ENCODE measurements at places on chromosomes 3 and 15. TPM values are rescaled to one million over a fixed set of nuclear protein-coding genes. Genes with fewer than 3 reads are reported as not detected.

DNA sequence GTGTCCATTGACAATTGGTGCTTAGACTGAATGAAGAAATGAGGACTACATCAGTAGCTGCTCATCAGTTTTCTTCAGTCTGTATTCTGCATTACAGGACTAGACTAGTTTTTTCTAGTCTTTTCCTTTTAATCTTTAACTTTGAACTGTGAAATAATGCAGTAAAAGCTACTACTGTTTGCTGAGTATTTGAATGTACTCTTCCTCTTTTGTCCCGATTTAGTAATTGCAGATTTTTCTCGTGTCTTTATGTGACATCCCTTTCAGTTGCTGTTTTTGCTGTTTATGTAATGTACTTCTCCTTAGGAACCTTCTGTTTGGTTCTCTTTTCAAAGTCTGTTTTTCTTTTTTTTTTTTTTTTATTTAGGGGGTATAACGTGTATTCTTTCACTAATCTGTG lies 17.4 kb downstream of the MFSD1 start:
- no peak overlapping the region for H3K27ac ChIP-seq
- no peak overlapping the region for H3K4me3 ChIP-seq

GRCh38 chr3:117556646-117557407 lies 847.2 kb downstream of the TUSC7 start:
- H3K4me1 ChIP-seq: no peaks in the 10 kb centered on the region
- no peak for DNase-seq
- H3K4me3 ChIP-seq: no peak overlapping the region
- no peaks in the 10 kb centered on the region for H3K36me3 ChIP-seq
- no peak overlapping the region for H3K27ac ChIP-seq
- H3K27me3 ChIP-seq: no peaks in the 10 kb centered on the region

DNA sequence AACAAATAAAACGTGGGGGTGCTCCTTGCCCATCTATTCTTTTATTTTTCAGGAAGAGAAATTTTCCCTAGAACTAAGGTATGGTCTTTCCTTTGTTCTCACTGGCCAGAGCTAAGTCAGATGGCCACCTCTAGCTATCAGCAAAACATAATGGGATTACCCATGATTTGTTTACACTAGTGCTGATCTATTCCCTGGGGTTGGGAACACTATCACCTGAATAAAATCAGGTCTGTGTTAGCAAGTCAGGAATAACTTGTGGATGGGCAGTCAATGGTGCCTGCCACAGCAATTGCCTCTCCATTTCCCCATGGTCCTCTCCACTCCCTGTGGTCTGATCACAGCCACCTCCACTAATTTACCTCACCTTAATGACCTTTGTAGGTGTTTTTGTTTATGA lies 181.7 kb upstream of the CADPS start:
- H3K4me3 ChIP-seq: no peak overlapping the region
- no peaks in the 10 kb centered on the region for H3K4me1 ChIP-seq
- H3K27me3 ChIP-seq: no peaks in the 10 kb centered on the region
- no peak for DNase-seq

GRCh38 chr15:34616613-34617012 lies 33.2 kb upstream of the GOLGA8B start:
- H3K36me3 ChIP-seq: no peaks in the 10 kb centered on the region
- no peak for DNase-seq
- H3K4me1 ChIP-seq: no peaks in the 10 kb centered on the region
- H3K27me3 ChIP-seq: no peaks in the 10 kb centered on the region

- no peak overlapping the region for H3K4me3 ChIP-seq
- no peak overlapping the region for H3K27ac ChIP-seq
- DNase-seq: no peak
- no peaks in the 10 kb centered on the region for H3K4me1 ChIP-seq
- H3K27me3 ChIP-seq: no peaks in the 10 kb centered on the region
Measured at GRCh38 chr15:91516866-91517265, 336.6 kb upstream of the SLCO3A1 start.

- H3K4me3 ChIP-seq: peak overlapping the region; percentile 60
- H3K36me3 ChIP-seq: no peaks in the 10 kb centered on the region
- H3K27me3 ChIP-seq: no peaks in the 10 kb centered on the region
Measured at GRCh38 chr15:29569533-29570092, 252.7 kb downstream of the TJP1 start.

DNA sequence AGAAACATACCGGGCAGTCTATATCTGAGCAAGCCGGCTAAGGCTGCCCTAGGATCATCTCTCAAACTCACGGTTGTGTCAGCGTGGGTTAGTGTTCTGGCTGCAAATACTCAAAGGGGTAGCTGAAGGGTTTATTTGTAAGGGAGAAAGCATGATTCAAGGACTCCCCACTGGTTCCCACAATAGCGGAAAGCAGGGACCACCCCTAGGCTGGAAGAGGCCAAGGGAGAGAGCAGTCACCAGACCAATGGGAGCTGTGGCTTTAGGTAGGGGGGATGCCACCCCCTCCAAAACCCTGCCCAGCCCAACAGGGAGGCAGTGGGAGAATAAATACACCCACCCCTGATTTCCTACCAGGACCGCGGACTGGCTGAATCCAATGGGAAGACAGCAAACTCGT lies 7.3 kb upstream of the LMCD1 start:
- no peak overlapping the region for H3K4me3 ChIP-seq
- no peaks in the 10 kb centered on the region for H3K27me3 ChIP-seq
- no peak overlapping the region for H3K27ac ChIP-seq
- no peak for DNase-seq

- H3K4me1 ChIP-seq: no peaks in the 10 kb centered on the region
- H3K4me3 ChIP-seq: no peak overlapping the region
- no peak overlapping the region for H3K27ac ChIP-seq
- DNase-seq: no peak
- no peaks in the 10 kb centered on the region for H3K27me3 ChIP-seq
Measured at GRCh38 chr3:120129718-120130513, 35.7 kb upstream of the GSK3B start.

- no peaks in the 10 kb centered on the region for H3K4me1 ChIP-seq
- DNase-seq: no peak
- no peaks in the 10 kb centered on the region for H3K36me3 ChIP-seq
- H3K27ac ChIP-seq: no peak overlapping the region
- H3K27me3 ChIP-seq: no peaks in the 10 kb centered on the region
- no peak overlapping the region for H3K4me3 ChIP-seq
Measured at GRCh38 chr15:49415638-49416037, 7.4 kb upstream of the FGF7 start.

GRCh38 chr15:78408355-78408640 lies 29.7 kb upstream of the IREB2 start:
- H3K27ac ChIP-seq: no peak overlapping the region
- H3K36me3 ChIP-seq: no peaks in the 10 kb centered on the region
- H3K27me3 ChIP-seq: no peaks in the 10 kb centered on the region
- DNase-seq: no peak
- H3K4me1 ChIP-seq: no peaks in the 10 kb centered on the region

GRCh38 chr3:105843994-105844393 lies 24.8 kb downstream of the CBLB start:
- DNase-seq: no peak
- H3K4me3 ChIP-seq: no peak overlapping the region
- no peaks in the 10 kb centered on the region for H3K36me3 ChIP-seq
- peak overlapping the region; percentile 17 for H3K27ac ChIP-seq

DNA sequence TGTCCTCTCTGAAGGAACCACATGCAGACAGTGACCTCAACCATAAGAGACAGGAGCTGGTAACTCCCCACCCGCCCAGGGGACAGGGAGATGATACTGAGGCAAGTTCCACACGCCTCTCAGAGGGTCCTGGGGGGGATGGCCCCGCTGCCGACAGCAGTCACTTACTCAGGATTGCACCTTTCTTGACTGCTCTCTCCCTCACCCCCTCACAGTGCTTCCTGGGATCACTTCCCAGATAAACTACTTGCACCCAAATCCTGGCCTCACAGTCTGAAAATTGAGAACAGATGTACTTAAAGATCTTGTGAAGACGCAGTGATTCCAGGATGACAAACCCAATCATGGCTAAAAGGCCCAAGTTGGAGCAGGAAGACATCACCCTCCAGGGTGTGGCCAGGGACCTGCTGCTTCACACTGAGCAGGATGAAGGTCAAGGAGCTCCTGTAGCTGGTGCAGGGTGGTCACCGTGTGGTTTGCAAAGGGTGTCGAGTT lies 207.6 kb downstream of the ADAMTS17 start:
- no peak for DNase-seq
- no peaks in the 10 kb centered on the region for H3K27me3 ChIP-seq
- H3K4me3 ChIP-seq: no peak overlapping the region
- H3K36me3 ChIP-seq: no peaks in the 10 kb centered on the region
- no peaks in the 10 kb centered on the region for H3K4me1 ChIP-seq

DNA sequence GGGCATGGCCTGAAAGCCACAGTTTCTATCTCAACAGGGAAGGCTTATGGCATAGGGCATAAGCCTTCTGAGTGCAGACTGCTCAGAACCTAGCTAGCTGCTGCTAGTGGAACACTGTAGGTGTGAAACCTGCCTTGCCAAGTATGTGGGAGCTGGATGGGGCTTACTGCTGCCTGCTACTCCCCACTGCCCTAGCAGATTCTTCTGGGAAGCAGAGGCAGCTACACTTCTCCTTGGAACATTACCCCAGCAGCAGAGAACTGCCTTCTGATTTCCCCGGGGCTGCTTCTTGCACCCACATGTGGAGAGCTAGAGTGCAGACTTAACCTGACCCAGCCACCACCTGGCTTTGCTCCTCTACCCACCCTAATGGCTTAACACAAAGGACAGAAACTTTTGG lies 215.7 kb downstream of the POLQ start:
- H3K4me3 ChIP-seq: no peak overlapping the region
- no peaks in the 10 kb centered on the region for H3K4me1 ChIP-seq
- no peaks in the 10 kb centered on the region for H3K27me3 ChIP-seq
- no peaks in the 10 kb centered on the region for H3K36me3 ChIP-seq

DNA sequence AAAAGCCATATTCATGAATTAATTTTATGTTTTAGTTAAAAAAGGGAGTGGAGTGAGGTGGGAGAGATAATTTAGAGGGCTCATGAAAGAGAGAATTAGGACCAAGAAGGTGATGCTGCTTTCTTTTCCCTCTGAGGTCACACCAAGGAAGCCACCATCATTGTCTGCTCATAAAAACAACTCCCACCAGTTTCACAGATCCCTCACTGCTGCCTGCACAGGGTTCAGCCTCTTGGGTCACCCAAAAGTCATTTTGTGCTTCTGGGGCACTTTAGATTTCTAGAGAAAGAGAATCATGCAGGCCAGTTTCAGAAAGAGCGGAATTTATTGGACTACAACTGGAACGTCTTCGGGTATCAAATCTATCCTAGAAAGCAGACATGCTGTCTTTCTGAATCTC lies 241.4 kb upstream of the EOMES start:
- no peaks in the 10 kb centered on the region for H3K27me3 ChIP-seq
- no peaks in the 10 kb centered on the region for H3K36me3 ChIP-seq
- H3K4me3 ChIP-seq: no peak overlapping the region
- no peak for DNase-seq

DNA sequence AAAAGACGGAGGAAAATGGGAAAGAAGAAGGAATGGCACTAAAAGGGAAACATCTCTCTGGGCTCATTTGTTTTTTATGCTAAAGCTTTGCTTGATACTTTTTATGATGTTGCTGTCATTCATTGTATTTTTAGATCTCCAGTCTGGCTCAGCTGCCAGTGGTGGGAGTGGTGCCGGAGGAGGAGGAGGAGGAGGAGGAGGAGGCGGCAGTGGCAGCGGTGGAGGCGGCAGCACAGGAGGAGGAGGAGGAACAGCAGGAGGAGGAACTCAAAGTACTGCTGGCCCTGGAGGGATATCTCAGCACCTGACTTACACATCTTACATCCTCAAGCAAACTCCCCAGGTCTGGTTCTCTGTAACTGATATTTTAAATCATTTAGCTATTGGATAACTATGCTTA lies 49.6 kb downstream of the MAP6D1 start:
- H3K4me1 ChIP-seq: no peaks in the 10 kb centered on the region
- no peaks in the 10 kb centered on the region for H3K27me3 ChIP-seq
- H3K27ac ChIP-seq: no peak overlapping the region

DNA sequence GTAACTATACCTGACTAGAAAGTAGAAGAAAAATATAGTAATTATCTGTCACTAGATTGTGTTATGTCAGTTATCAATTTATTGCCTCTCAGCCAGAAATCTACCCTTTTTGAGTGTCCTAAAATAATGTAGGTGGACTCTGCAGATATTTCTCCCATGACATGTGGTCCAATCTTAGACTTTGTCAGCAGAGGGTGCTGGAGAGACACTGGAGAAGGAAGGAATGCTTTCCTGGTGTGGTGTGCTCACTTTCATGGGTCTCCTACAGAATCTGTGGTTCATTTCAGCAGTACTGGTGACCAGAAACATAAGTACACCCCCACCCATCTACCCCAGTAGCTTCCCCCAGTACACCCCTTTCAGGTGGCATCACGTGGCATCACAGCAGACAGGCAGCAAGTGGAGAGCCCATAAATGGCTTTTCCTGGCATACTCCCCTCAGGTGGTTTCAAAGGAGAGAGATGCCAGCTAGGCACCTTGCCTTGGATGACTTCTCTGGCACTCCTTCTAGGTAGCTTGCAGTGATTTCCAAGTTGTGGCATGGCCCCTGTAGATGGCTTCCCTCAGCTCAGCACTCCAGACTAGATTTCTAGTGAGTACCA lies 114.7 kb downstream of the GADL1 start:
- no peaks in the 10 kb centered on the region for H3K36me3 ChIP-seq
- DNase-seq: no peak
- H3K4me3 ChIP-seq: no peak overlapping the region
- no peak overlapping the region for H3K27ac ChIP-seq
- H3K4me1 ChIP-seq: peaks cover 16% of the 10 kb centered on the region
- no peaks in the 10 kb centered on the region for H3K27me3 ChIP-seq

GRCh38 chr3:127407026-127407939 lies 119.4 kb upstream of the PRR20G start:
- no peaks in the 10 kb centered on the region for H3K36me3 ChIP-seq
- H3K27ac ChIP-seq: no peak overlapping the region
- no peaks in the 10 kb centered on the region for H3K4me1 ChIP-seq
- peaks cover 57% of the 10 kb centered on the region for H3K27me3 ChIP-seq
- DNase-seq: no peak

DNA sequence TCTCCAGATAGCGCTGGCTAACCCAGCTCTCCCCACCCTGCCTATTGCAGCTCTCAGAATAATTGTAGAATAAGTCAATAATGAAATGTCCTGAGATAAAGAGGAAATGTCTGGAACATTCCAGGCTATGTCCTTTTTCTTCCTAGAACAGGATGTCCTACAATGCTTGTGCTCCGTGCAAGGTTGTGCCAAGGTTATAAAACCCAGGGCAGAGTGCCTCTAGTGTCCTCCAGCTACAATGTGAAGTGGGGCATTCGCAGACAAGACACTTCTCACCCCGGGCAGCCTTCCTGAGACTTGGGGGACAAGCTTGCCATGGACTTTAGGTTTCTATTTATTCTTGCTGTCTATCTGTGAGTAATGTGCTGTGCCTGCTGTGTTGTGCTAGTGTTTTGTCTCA lies 900.6 kb downstream of the TUSC7 start:
- DNase-seq: no peak
- H3K27me3 ChIP-seq: no peaks in the 10 kb centered on the region
- no peak overlapping the region for H3K27ac ChIP-seq
- no peaks in the 10 kb centered on the region for H3K36me3 ChIP-seq

GRCh38 chr15:79981831-79982455 lies 10.9 kb upstream of the BCL2A1 start:
- H3K4me3 ChIP-seq: no peak overlapping the region
- no peak overlapping the region for H3K27ac ChIP-seq
- no peaks in the 10 kb centered on the region for H3K36me3 ChIP-seq
- peaks cover 7% of the 10 kb centered on the region for H3K27me3 ChIP-seq

- H3K27me3 ChIP-seq: no peaks in the 10 kb centered on the region
- H3K36me3 ChIP-seq: peaks cover 98% of the 10 kb centered on the region
- no peak for DNase-seq
- H3K4me1 ChIP-seq: no peaks in the 10 kb centered on the region
- no peak overlapping the region for H3K4me3 ChIP-seq
- H3K27ac ChIP-seq: no peak overlapping the region
Measured at GRCh38 chr3:185595526-185595925, 9.4 kb downstream of the SENP2 start.

The ZBTB20 gene
- 12.5 TPM for total RNA-seq

The TERC gene
- 120 TPM for total RNA-seq

The SPESP1 gene
- 1.4 TPM for total RNA-seq

The SPINK8 gene
- total RNA-seq: not detected

The KBTBD13 gene
- not detected for total RNA-seq

The CLDN11 gene
- total RNA-seq: 2.2 TPM

The HCLS1 gene
- 46.7 TPM for total RNA-seq

All from esophagus squamous epithelium (tissue), 5 donors.